ENCODE measurements at places on chromosomes 3 and 15.
A peak's percentile ranks its signal among the peaks of the same experiment; 100 is the strongest.

GRCh38 chr3:62201438-62202035, 171.8 kb downstream of the FEZF2 start:
- peak; percentile 40 for DNase-seq

DNA sequence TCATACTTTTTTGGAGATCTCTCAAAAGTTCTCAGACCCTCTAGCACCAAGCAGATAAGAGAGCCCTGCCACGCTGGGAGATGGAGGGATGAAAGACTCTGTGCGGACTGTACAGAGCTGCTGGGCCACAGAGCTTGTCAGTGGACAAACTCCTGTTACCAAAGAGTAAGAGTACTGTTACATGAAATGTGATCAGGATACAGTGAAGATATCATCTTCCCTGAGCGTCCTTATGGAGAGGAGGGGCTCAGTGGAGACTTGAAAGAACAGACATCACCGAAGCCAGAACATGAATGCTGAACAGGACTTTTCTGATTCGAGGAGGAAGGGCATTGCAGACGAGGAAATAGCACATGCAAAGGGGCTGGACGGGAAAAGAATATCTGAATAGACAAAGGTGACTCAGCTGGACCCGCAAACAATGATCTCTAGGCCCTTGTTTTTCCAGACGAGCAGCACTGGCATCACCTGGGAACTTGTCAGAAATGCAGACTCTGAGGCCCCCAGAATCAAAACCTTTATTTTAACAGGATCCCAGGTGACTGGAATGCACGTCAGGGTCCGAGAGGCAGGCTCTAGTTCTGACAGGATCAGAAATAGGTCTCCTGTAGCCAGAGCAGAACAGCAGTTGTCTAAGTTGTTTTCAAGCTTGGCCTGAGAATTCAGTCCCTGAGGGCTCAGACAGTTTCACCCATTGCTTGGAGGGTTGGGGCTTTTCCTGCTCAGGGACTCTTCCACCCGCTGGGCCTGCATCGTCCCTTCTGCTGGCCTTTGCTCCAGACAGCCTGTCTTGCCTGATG, 277.9 kb downstream of the RPLP1 start:
- no peak for DNase-seq

- no peak for DNase-seq
Measured at GRCh38 chr15:40281801-40282146, 1.1 kb downstream of the ANKRD63 start.

- DNase-seq = peak; percentile 23
Measured at GRCh38 chr3:40780291-40780924, 255.6 kb downstream of the ZNF621 start.

GRCh38 chr3:14047027-14047426, 77.6 kb downstream of the CHCHD4 start:
- no peak for DNase-seq

- no peak for DNase-seq
Measured at GRCh38 chr3:49623071-49623470, 51.1 kb upstream of the APEH start.

- peak; percentile 40 for DNase-seq
Measured at GRCh38 chr3:173732237-173732636, 334.7 kb downstream of the NLGN1 start.

GRCh38 chr3:111237946-111238345, 166.3 kb downstream of the NECTIN3 start:
- peak; percentile 55 for DNase-seq

- peak; percentile 1 for DNase-seq
Measured at GRCh38 chr3:414063-414462, 217.5 kb downstream of the CHL1 start.

DNA sequence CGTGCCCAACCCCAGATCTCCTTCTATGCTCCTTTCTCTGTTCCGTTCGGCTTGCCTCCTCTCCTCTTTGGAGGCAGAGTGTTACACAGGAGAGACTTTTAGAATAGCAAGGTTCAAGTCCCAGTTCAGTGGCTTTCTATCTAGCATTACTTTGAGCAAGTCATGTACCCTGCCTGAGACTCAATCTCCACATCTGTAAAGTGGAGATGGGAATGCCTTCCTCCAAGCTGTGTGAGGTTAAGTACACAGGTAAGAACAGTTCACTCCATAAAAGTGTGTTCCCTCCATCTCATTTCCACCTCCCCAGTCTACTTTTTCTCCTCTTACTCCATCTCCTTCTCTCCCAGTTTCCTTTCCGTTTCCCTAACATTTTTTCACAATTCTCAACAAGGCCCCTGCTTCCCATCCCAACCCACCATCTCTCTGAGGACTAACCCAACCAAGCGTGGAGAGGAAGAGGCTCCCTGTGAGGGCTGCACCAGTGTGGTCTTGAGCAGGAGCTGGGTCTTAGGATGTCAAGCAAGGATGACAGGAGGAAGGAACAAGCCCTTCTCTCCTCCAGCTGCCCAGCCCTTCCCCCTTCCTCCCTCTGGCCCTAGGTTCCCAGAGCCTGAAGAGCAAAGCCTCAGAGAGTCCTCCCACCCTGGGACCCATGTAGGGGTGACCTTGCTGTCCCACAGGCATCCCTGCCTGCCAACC, 6.4 kb downstream of the ATP8B4 start:
- DNase-seq = no peak

DNA sequence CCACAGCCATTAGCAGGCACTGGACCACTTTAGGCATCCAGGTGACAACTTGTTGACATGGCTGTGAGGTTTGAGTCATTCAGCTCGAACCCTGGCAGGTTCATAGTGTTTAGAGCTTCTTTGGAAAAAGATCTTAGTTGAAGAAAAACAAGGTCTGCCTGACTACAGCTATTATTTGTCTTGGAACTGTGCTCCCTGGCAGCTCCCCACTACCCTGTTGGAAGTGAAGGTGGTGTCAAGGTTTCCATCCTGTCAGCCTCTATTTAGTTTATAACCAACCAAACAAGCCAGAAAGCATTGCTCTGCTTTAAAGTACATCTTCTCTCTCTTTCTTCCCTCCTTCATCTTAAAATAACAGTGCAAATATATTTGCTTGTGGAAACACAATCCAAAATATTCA, 56.8 kb downstream of the KAT2B start:
- DNase-seq = no peak

GRCh38 chr15:40115670-40116093, 7.0 kb upstream of the BMF start:
- DNase-seq = no peak

- DNase-seq = no peak
Measured at GRCh38 chr15:65660927-65661326, 39.2 kb downstream of the SLC24A1 start.

- DNase-seq = peak; percentile 76
Measured at GRCh38 chr15:41790756-41791546, 16.7 kb downstream of the MAPKBP1 start.

GRCh38 chr3:119585856-119586570, 6.7 kb downstream of the ADPRH start:
- DNase-seq = peak; percentile 73

- DNase-seq = no peak
Measured at GRCh38 chr15:70539409-70539808, 223.9 kb downstream of the UACA start.

GRCh38 chr15:78944669-78945407, at the start of gene CTSH:
Gene CTSH, minus strand, starts transcription at chr15:78945046. Its CDS starts 65 bp downstream, at chr15:78944981.
- DNase-seq = peak; percentile 42

DNA sequence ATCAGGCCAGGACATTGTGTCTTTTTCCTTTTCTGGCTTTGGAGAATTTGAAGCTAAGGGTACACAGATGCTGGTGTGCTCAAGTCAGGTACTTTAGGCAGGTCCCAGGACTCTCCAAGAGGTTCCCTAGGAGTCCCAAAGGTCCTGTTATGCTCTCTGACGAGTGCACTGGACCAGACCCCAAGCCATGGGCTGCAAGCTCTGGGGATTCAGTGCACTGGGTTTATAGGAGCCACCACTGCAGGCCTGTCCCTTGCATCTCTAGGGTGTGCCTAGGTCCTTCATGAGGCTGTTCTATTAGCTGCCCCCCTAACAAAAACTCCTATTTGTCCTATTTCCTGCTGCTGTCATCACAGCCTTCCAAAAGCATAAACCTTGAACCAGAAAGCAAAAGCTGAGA, 31.9 kb upstream of the BFSP2 start:
- no peak for DNase-seq

GRCh38 chr15:59371458-59372351, 966 bp downstream of the MYO1E start:
- no peak for DNase-seq

DNA sequence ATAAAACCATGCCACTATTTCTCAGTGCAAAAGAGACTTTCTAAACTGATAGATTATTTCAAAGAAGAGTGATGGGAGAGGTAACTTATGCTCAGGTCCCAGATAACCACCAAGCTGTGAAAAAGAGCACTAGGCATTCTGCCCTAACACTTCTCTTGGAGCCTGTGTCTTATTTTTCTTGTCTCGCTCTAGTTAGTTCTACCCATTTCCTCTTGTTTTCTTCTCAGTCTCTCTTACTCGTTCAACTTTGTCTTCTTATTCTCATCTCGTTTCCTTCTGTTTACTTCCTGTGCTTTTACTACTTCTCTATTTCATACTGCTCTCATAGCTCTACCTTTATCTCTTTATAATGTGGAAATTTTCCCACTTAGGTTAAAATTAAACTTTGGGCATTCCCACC, 91.8 kb upstream of the CGNL1 start:
- DNase-seq = no peak

DNA sequence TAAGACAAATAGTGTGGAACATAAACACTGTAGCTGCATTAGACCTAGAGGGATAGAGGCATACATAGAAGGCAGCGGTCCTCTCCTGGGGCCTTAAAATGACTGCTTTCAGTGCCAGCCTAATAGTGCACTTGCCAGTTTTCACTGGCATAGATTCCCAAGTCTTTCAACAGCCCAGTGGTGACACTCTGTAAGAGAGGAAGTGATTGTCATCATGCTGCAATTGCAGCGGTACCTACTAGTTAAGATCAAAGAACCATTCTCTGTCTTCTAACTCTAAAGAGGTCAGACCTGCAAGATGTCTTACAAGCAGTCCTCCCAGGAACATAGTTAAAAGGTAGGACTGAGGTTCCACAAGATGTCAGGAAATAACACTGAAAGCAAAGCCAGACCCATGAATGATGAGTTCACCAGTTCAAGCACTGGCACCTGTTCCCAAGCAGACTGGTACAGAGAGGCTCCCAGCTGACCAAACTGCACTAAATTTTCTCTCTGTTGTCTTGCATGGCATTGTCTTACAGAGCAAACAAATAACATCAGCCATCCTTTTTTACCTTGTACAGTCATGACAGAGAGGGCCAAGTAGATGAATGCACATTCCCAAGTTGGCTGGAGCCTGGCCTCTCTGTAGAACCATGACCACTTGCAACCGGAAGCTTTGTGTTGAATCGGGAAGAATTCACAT, 100.5 kb upstream of the SKOR1 start:
- no peak for DNase-seq

GRCh38 chr3:71579935-71580406, 3.6 kb downstream of the FOXP1 start:
- DNase-seq = peak; percentile 83

GRCh38 chr3:196178993-196179379, 32.2 kb downstream of the ZDHHC19 start:
- DNase-seq = no peak

DNA sequence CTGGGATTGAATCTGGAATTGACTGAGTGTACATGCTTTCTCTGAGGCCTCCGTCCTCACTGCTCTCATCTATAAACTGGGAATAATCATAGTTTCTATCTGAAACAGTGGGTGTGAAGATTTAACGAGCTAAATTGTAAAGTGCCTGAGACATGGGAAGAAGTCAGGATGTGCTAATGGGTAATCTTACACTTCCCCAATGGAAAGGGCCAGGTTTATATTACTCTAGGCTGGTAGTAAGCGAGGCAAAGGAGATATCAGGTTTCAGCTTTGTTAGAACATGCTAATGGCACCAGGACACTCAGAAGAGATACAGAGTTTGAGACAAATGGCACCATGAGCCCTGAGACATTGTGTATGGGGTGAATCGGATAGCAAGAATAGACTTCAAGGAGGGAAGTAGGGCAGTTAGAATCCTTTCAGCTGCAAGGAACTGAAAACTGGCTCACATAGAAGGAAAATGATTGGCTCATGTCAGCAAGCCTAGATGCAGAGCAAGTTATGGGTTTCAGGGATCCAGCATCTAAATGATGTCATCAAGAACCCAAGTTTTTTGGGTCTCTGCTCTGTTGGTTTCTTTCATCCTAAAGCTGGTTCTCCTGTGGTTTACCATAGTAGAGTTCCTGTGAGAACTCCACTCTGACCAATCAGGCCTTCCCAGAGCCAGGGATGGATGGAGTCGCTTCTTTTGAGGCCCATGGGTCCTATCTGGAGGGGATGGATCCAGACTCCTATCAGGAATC, 21.8 kb downstream of the FLNB start:
- DNase-seq = no peak

- peak; percentile 86 for DNase-seq
Measured at GRCh38 chr3:25592510-25592968, 72.2 kb downstream of the TOP2B start.

GRCh38 chr3:115977866-115978265, 354.6 kb downstream of the GAP43 start:
- DNase-seq = no peak

- peak; percentile 79 for DNase-seq
Measured at GRCh38 chr3:169044331-169045113, 619.0 kb downstream of the MECOM start.

DNA sequence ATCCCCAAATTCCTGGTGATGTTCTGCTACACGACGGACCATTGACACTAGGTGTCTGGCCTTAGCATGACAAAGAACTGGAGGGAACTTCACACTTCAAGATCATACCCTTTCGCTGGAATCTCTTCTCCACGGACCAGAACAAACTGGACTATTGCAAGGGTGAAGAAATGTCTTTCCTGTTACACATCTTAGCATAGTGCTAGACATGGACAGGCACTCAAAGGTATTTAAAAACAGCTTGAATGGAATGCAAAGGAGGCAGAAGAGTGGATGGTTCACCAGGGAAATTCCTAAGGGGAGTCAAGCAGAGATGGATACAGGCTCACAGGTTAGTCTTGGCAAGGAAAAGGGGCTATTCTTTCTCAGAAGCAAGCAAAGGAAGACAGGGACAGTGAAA, 33.5 kb upstream of the PDZRN3 start:
- peak; percentile 43 for DNase-seq

- peak; percentile 5 for DNase-seq
Measured at GRCh38 chr3:127431066-127431465, 143.2 kb upstream of the PRR20G start.

DNA sequence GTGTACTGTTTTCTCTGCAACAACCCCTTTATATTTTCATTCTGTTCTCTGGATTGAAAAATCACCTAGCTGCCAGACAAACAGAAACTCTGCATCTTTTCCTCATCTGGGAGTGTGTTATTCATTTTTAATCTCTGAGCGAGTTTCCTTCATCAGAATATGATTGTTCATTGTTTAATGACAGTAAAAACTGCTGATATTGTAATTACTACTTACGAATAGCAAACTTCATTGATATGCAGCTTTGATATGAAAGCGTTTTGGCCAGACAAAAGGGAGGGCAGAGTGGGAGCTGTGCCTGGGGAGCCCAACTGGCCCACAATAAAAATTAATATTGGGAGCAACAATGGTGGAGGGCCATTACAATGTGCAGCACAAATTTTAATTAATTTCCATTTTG, 132.7 kb upstream of the SKOR1 start:
- DNase-seq = no peak

DNA sequence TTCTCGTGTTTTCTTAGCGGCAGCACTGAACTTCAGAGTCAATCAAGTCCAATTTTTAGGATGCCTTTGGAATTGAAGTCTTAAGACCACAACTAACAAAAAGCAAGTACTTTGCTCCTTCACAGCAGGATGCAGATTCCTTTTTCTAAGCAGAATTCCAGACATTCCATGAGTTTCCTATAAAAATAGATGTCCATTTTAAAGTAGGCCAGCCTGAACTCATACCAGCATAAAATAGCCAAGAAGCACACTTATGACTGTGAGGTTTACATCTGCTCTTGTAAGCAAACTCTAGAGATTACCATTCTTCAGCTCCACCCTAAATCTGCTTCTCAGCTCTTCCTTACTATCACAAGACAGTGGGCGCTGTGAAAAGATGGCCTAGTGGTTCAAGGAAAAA, 85.8 kb downstream of the THBS1 start:
- peak; percentile 85 for DNase-seq
